HFFc6 (cell line): ENCODE measurements at places on chromosomes 6 and 20. TPM values are rescaled to one million over a fixed set of nuclear protein-coding genes. Genes with fewer than 3 reads are reported as not detected.

The DEF6 gene
- 3.7 to 4.5 TPM (median 4.1 TPM) in 3 replicates for total RNA-seq

The PAX1 gene
- not detected in 3 replicates for total RNA-seq

The TREM1 gene
- total RNA-seq = 0.30 TPM in 1 of 3 replicates, not detected in the others

The BAG2 gene
- 25.5 to 28.9 TPM (median 27.2 TPM) in 3 replicates for total RNA-seq

DNA sequence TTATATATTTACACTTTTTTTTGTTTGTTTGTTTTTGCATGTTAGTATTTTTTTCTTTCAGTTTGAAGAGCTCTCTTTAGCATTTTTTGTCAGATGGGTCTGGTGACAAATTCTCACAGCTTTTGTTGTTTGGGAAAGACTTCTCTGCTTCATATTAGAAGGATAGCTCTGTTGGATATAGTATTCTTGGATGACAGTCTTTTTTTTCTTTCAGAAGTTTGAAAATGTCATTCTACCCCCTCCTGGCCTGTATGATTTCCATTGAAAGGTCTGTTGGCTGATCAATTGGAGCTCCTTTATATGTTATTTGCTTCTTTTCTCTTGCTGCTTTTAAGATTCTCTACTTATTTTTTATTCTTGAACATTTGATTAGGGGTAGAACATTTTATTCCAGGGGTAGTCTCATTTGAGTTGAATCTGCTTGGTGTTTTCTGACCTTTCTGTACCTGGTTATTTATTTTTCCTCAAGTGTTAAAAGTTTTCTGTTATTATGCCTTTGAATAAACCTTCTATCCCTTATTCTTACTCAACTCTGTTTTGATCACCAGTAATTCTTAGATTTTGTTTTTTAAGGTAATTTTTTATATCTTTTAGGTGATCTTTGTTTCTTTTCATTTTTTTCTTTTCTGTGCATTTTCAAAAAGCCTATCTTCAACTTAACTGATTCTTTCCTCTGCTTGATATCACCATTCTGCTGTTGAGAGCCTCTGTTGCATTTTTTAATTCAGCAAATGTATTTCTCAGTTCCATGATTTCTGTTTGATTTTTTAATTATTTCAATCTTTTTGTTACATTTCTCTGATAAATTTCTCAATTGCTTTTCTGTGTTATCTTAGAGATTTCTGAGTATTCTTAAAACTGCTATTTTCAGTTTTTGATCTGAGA lies 176.8 kb upstream of the ECI2 start:
- peaks cover 35% of the 10 kb centered on the region for H3K4me1 ChIP-seq
- peaks cover 15% of the 10 kb centered on the region for H3K36me3 ChIP-seq
- peak overlapping the region; percentile 97 for H3K27ac ChIP-seq
- H3K4me3 ChIP-seq = no peak overlapping the region
- no peaks in the 10 kb centered on the region; the same call in 1 of the 2 replicates for H3K27me3 ChIP-seq

DNA sequence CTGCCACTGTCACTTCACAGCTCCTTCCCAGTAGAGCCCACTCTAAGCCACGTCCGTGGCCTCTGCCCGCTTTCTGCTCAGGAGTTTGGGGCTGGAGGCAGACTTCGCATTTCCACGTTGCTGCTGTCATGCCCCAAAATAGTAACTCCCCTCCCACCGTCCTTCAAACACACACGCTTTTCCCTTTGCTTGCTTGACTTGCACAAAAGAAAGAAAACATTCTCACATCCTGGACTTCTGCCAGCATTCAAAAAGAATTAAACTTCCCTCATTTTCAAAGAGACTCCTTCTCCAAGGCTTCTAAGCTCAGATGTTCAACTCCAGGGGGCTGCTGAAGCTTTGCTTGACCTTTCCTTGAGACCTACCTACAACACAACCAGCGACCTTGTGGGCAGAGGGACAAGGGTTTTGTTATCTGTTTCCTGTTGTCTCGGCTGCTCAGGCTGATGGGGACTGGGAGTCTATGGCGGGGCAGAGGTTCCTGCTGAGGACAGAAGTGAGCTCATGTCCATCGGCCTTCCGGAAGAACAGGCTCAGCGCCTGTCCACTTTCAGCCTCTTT lies 263.8 kb upstream of the FOXQ1 start:
- DNase-seq = no peak
- no peaks in the 10 kb centered on the region for H3K36me3 ChIP-seq
- no peak overlapping the region for H3K27ac ChIP-seq
- H3K4me1 ChIP-seq = peaks cover 6% of the 10 kb centered on the region

- no peak overlapping the region for H3K27ac ChIP-seq
- H3K4me1 ChIP-seq = no peaks in the 10 kb centered on the region
- H3K4me3 ChIP-seq = no peak overlapping the region
- no peak for DNase-seq
Measured at GRCh38 chr20:60408435-60408834, 450.2 kb downstream of the CDH26 start.

GRCh38 chr6:143575901-143576426 lies 64.4 kb upstream of the FUCA2 start:
- H3K27me3 ChIP-seq = no peaks in the 10 kb centered on the region; the same call in 1 of the 2 replicates
- peak overlapping the region; percentile 50; the same call in 1 of the 2 replicates for H3K4me3 ChIP-seq
- H3K4me1 ChIP-seq = peaks cover 40% of the 10 kb centered on the region
- H3K36me3 ChIP-seq = peaks cover 10% of the 10 kb centered on the region
- no peak for DNase-seq

DNA sequence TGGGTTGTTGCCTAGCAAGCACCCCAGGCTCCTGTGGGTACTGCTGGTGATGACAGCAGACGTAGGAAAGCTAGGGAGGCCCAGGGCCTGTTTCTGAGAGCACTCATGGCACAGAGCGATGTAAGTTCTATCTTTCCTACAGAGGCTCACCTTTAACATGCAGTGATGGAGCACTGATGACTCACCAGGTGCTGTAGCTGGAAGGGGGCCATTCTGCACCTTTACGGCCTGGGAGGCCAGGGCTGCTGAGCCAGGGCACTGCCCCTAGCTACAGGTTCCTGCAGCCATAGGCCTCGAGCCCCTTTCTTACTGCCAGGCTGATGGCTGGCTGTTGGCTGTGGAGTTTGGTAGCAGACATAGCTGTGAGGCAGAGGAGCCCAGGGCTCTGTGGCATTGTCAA lies 31.1 kb upstream of the GPR6 start:
- no peaks in the 10 kb centered on the region for H3K36me3 ChIP-seq
- no peak overlapping the region for H3K4me3 ChIP-seq
- H3K27me3 ChIP-seq = peaks cover 14% of the 10 kb centered on the region
- no peak overlapping the region for H3K27ac ChIP-seq

- no peak overlapping the region for H3K27ac ChIP-seq
- no peaks in the 10 kb centered on the region for H3K36me3 ChIP-seq
- H3K4me3 ChIP-seq = no peak overlapping the region
- H3K27me3 ChIP-seq = no peaks in the 10 kb centered on the region
- DNase-seq = no peak
- H3K4me1 ChIP-seq = no peaks in the 10 kb centered on the region
Measured at GRCh38 chr6:40116832-40117231, 182.6 kb upstream of the MOCS1 start.

DNA sequence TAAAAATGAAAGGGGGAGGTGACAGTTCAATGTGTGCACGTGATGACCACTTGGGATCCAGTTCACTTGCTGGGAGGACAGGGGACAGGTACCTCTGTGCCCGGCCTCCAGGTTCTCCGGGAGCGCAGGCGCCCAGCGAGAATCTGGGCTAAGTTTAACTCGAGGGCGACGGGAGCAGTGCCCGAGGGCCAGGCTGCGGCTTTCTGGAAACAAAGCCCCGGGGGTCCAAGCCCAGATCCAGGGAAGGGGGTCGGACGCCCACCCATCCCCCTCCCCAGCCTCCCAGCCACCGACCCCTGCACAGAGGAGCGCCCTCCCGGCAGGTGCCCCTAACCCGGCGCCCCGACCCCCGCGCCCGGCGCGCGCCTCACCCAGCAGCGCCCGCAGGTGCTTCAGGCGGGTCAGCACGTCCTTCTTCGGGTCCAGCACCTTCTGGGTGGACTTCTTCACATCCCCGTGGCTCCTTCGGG lies 405 bp downstream of the RALGAPA2 start:
- no peaks in the 10 kb centered on the region for H3K27me3 ChIP-seq
- H3K4me3 ChIP-seq = peak overlapping the region; percentile 88
- H3K27ac ChIP-seq = peak overlapping the region; percentile 55; the same call in 1 of the 2 replicates
- H3K4me1 ChIP-seq = peaks cover 17% of the 10 kb centered on the region

- peaks cover 17% of the 10 kb centered on the region for H3K36me3 ChIP-seq
- no peak overlapping the region for H3K4me3 ChIP-seq
- no peak for DNase-seq
- no peak overlapping the region; the same call in 1 of the 2 replicates for H3K27ac ChIP-seq
- H3K27me3 ChIP-seq = no peaks in the 10 kb centered on the region; the same call in 1 of the 2 replicates
- H3K4me1 ChIP-seq = peaks cover 32% of the 10 kb centered on the region
Measured at GRCh38 chr6:148294059-148294458, 48.6 kb upstream of the SASH1 start.

DNA sequence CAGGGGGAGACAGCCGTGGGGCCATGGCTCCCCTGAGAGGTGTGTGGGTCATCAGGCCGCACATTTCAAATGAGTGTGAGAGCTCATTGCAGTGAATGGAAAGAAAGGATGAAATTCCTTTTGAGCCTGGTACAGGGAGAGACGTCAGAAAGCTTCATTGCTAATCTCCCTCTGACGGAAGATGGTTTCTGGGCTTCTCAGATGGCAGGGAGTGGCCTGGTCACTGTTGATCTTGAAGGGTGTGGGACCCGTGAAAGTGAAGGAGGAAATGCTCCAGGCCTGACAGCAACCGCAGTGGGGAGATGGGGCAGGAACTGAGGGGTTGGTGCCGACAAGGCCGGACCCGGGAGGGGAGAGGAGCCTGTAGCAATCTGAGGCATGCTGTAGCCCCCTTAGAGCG lies 127.4 kb downstream of the MYLK4 start:
- peaks cover 24% of the 10 kb centered on the region for H3K27me3 ChIP-seq
- no peak overlapping the region for H3K27ac ChIP-seq
- DNase-seq = no peak
- no peaks in the 10 kb centered on the region for H3K4me1 ChIP-seq
- no peak overlapping the region for H3K4me3 ChIP-seq

DNA sequence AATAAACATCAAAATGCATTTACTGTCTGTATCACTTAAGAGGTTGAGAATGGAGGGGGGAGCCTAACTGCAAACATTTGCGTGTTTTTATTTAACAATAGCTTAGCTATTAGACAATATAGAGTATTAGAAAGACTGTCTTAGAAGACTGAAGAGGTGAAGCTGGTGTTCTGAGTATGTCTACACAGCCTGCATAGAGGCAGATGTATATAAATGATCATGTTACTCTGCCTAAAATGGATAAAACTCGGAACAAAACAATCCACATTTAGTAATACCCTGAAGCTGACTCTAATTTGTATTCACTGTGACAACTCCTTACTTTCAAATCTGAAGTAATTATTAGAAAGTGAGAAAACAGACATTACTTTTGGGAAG lies 181.9 kb downstream of the GMPR start:
- peaks cover 36% of the 10 kb centered on the region for H3K4me1 ChIP-seq
- H3K4me3 ChIP-seq = peak overlapping the region; percentile 79; the same call in 1 of the 2 replicates
- no peak for DNase-seq
- H3K36me3 ChIP-seq = no peaks in the 10 kb centered on the region

- H3K4me1 ChIP-seq = peaks cover 23% of the 10 kb centered on the region
- peaks cover under 1% of the 10 kb centered on the region; the same call in 1 of the 2 replicates for H3K27me3 ChIP-seq
- H3K4me3 ChIP-seq = peak overlapping the region; percentile 81
- peak; percentile 18 for DNase-seq
- peaks cover 16% of the 10 kb centered on the region for H3K36me3 ChIP-seq
Measured at GRCh38 chr6:148700741-148701311, 46.0 kb upstream of the UST start.
